HCT116 (cell line): ENCODE measurements at places on chromosomes 11 and 22. TPM values are rescaled to one million over a fixed set of nuclear protein-coding genes. Genes with fewer than 3 reads are reported as not detected.

Gene NPAT
- 14.9 TPM for total RNA-seq

Gene ADAMTS15
- total RNA-seq: 0.44 TPM

Gene PKDREJ
- total RNA-seq: not detected

Gene MB
- total RNA-seq: 1.5 TPM

GRCh38 chr11:28911829-28912228, 803.6 kb downstream of the METTL15 start:
- no peaks in the 10 kb centered on the region for H3K36me3 ChIP-seq
- H3K27me3 ChIP-seq: no peaks in the 10 kb centered on the region
- no peaks in the 10 kb centered on the region for H3K4me1 ChIP-seq

GRCh38 chr11:127137771-127138280, 137.3 kb upstream of the KIRREL3 start:
- no peak overlapping the region for H3K4me3 ChIP-seq
- H3K36me3 ChIP-seq: no peaks in the 10 kb centered on the region
- no peaks in the 10 kb centered on the region for H3K27me3 ChIP-seq
- H3K27ac ChIP-seq: no peak overlapping the region

GRCh38 chr11:57327721-57328120, 3.0 kb upstream of the TNKS1BP1 start:
- no peak for DNase-seq
- H3K4me3 ChIP-seq: no peak overlapping the region
- no peaks in the 10 kb centered on the region for H3K27me3 ChIP-seq
- H3K4me1 ChIP-seq: peaks cover 35% of the 10 kb centered on the region
- no peak overlapping the region for H3K27ac ChIP-seq
- H3K36me3 ChIP-seq: peaks cover 46% of the 10 kb centered on the region

- H3K36me3 ChIP-seq: no peaks in the 10 kb centered on the region
- H3K27ac ChIP-seq: no peak overlapping the region
- H3K4me1 ChIP-seq: no peaks in the 10 kb centered on the region
- DNase-seq: no peak
- H3K4me3 ChIP-seq: no peak overlapping the region
Observed at GRCh38 chr11:30707110-30707509, 121.0 kb upstream of the MPPED2 start.

GRCh38 chr11:131993246-131993645, 622.8 kb downstream of the NTM start:
- no peaks in the 10 kb centered on the region for H3K27me3 ChIP-seq
- no peak for DNase-seq
- no peak overlapping the region for H3K27ac ChIP-seq
- H3K36me3 ChIP-seq: no peaks in the 10 kb centered on the region
- H3K4me3 ChIP-seq: no peak overlapping the region
- H3K4me1 ChIP-seq: no peaks in the 10 kb centered on the region

DNA sequence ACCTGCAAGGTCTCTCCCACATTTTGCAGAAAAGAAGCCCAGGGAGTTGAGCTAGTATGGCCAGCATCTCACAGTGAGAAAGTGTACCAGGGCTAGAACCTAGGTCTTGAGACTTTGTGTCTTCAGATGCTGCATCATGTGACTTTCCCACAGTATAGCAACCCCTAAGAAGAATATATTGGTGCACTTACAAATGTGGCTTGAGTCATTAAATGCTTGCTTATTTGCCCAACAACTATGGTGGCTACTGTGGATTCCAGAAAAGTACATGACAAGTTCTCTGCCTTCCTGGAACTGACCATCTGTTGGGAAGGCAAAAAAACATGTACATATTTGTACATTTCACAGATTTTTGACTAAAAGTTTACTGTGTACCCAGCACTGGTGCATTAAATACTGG, 55.0 kb downstream of the POLD3 start:
- DNase-seq: no peak
- H3K27me3 ChIP-seq: no peaks in the 10 kb centered on the region
- 0 out of 2 replicates have a peak, but pooled peaks cover 4% of the 10 kb centered on the region for H3K36me3 ChIP-seq
- no peaks in the 10 kb centered on the region for H3K4me1 ChIP-seq
- H3K27ac ChIP-seq: no peak overlapping the region

- H3K4me1 ChIP-seq: no peaks in the 10 kb centered on the region
- H3K27me3 ChIP-seq: no peaks in the 10 kb centered on the region
- no peak for DNase-seq
- no peak overlapping the region for H3K27ac ChIP-seq
Observed at GRCh38 chr22:20909543-20910303, 7.5 kb upstream of the CRKL start.

GRCh38 chr22:24460418-24461089, 33.2 kb downstream of the ADORA2A start:
- no peaks in the 10 kb centered on the region for H3K27me3 ChIP-seq
- H3K4me1 ChIP-seq: peaks cover 4% of the 10 kb centered on the region
- H3K36me3 ChIP-seq: no peaks in the 10 kb centered on the region

GRCh38 chr11:73330569-73331093, 22.6 kb downstream of the ARHGEF17 start:
- no peaks in the 10 kb centered on the region for H3K36me3 ChIP-seq
- H3K4me3 ChIP-seq: no peak overlapping the region
- H3K27me3 ChIP-seq: no peaks in the 10 kb centered on the region
- no peak for DNase-seq
- H3K4me1 ChIP-seq: peaks cover 38% of the 10 kb centered on the region

- no peak overlapping the region for H3K4me3 ChIP-seq
- H3K36me3 ChIP-seq: no peaks in the 10 kb centered on the region
- peak; percentile 57 for DNase-seq
Observed at GRCh38 chr11:124195189-124195734, 12.1 kb downstream of the OR10D3 start.

DNA sequence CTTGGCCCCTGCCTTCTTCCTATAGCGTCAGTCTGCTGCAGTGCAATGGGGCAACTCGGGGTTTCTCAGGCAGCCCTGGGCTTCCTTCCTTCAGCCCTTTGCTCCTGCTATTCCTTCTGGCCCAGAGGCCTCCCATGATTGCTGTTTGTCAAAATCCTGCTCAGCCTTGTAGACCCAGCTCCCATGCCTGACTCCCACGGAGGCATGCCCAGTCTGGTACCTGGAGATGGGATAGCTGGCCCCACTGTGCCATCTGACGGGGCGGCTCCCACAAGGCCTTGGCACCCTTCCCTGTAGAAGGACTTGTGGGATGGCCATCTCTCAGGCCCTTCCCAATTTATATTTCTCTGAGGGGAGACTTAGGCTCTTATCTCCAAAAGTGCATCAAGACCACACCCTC, 590 bp upstream of the CD6 start:
- no peaks in the 10 kb centered on the region for H3K36me3 ChIP-seq
- no peak for DNase-seq
- no peaks in the 10 kb centered on the region for H3K4me1 ChIP-seq
- H3K4me3 ChIP-seq: no peak overlapping the region
